ENCODE measurements at places on chromosomes 5 and 9.

DNA sequence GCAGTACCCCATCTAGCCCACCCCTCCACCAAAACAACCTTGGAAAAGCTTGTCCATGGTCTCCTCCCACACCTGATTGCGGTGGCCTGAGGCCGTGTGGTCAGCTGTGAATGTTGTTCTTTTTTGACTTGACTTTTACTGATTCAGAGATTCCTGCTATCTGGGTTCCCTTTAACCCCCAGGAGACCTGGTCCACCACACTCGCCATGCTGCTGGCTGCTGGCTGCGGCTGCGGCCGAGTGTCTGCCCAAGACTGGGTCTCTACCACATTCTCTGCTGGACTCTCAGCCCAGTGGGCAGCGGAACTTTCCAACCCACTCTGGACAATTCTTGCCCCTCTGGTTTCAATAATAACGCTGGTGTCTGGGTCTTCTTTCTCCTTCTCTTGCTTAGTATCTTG lies 28.4 kb downstream of the FGF1 start:
- no peak for DNase-seq

DNA sequence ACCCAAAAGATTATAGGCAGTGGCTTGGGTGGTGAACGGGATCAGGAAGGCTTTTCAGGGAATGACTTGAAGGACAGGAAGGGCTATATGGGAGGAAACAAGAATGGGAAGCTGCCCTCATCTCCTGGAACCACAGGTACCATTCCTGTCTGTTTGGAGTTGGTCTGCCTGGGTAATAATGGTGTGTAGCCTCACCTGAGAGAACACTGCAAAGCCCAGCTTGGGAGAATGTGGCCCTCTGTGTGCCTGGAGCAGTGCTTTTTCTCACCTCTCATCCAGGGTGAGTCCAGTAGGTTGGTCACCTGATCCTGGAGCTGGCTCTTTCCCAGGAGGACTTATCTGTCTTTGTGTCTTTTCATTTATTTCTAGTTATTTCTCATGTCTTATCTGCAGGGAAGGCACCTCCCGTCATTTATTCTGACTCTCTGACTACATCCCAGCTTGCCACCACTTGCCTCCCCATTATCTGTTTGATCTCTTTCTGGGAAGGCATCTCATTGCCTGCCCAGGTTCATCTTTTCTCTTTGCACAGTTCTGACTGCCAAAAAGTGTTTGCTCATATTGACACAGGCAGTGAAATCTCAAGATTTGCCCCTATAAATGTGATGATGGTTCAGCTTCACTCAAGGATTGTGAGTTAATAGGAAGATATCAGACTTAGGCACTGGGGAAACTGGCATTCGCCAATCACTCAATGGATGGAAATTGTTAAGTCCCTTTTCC lies 22.5 kb upstream of the OR2S2 start:
- no peak for DNase-seq

GRCh38 chr5:146066968-146067367 lies 38.4 kb downstream of the PLAC8L1 start:
- no peak for DNase-seq

GRCh38 chr9:127451858-127452656 lies 747 bp downstream of the LRSAM1 start:
- DNase-seq, result peak; percentile 69

GRCh38 chr5:145697251-145697990 lies 137.7 kb downstream of the PRELID2 start:
- DNase-seq, result peak; percentile 48
